IPS-NIHi11 (cell line): ENCODE measurements at places on chromosomes 4 and X.

- DNase-seq = no peak
These were observed 43.7 kb downstream of the EDNRA start for GRCh38 chr4:147524601-147525000.

GRCh38 chr4:101229116-101229515, 118.2 kb downstream of the PPP3CA start:
- no peak for DNase-seq

DNA sequence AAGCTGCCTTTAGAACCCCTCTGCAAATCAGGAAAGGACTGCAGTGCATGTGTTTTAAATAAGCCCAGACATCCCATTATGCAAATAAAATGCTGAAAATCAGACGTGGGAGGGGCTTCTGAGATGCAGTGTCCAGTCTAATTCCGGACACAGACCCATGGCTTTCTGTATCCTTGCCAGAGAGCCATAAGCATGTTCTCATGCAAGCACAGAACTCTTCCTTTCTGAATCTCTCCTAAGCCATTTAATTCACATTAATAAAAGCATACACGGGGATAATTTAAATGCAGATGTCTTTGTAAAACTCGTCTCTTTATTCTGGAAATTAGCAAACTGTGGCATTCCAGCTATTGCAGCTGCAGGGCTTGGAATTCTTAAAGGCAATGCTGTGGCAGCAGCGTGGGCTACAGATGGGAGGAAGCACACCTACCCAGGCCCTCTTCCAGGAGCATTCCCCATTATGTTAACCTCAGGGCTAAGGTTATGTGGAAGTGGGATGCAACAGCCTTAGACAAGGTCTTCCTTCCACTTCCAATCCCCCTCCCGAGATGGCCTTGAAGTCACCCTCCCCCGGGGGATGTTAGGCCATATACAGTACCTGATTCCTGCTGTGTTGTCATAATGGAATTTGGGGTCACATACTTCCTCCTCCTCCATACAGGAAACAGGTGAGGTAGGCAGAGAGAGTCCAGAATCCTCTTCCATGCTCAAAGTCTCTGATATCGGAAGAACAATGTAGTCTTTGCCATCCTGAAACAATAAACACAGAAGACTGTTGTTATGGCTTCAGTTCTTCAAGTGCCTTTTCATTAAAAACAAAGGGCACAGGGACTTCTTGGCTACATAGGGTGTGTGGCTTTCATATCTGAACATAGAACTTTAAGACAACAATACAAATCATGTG, 38.1 kb downstream of the KDR start:
- peak; percentile 11 for DNase-seq

DNA sequence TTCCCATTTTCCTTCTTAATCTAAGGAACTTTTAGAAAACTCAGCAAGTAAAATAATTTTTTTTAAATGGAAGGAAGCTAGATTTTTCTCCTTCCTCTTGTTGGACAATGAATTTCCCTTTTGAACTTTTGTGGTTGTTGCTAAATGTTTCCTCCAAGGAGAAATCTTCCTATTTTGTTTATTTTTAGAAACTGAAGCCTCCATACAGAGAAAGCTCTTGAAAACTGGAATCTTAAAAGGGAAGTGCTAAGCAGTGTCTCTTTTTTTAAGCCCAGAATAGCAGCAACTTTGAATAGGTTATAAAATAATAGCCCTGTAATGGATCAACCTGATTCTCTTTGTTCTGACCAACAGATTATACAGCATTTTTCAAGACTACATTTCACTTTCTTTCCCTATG, 15.1 kb upstream of the DCLK2 start:
- no peak for DNase-seq

DNA sequence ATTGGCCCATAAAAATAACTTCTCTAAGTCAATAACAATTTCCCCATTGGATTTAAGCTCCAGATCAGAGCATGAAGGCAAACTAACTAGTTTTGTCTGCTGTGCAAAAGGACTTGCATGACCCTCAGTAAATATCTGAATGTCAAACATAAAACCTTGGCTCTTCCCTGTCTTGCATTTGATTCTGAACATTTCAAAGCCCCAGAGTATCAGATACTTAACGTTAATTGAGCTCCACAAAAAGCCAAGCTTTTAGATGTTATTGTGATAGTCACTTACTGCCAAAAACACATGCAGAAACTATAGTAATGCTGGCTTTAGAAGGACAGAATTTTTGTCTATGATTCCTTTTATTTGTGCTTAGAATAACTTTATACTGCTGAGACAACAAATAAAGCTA, 664.2 kb downstream of the ADGRL3 start:
- DNase-seq = no peak

GRCh38 chr4:3413675-3414420, 27.9 kb upstream of the HGFAC start:
- DNase-seq = peak; percentile 6

- peak; percentile 72 for DNase-seq
These were observed at the start of gene SMS for GRCh38 chrX:21940356-21940829. SMS (plus strand) TSS chrX:21940709; CDS start chrX:21940825, 116 bp downstream.

DNA sequence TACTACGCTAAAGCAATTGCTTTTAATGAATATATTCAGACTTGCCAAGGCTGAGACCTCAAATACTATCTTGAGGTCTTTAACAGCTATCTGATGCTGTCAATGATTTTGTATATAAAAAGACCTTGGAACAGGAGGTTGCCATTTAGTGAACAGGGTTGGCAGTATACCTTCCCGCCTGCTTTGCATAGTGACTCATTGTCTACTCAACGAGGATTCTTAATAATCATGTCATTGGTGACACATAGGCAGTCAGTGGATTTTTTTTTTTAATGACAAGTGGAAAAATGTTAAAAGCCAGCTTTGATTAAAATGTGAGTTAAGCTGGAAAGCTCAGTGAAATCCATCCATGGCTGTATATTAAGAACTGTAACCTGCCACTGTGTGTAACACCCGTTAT, 164.0 kb downstream of the ASMT start:
- no peak for DNase-seq

- no peak for DNase-seq
These were observed 3.6 kb upstream of the BBS12 start for GRCh38 chr4:122728856-122729255.

DNA sequence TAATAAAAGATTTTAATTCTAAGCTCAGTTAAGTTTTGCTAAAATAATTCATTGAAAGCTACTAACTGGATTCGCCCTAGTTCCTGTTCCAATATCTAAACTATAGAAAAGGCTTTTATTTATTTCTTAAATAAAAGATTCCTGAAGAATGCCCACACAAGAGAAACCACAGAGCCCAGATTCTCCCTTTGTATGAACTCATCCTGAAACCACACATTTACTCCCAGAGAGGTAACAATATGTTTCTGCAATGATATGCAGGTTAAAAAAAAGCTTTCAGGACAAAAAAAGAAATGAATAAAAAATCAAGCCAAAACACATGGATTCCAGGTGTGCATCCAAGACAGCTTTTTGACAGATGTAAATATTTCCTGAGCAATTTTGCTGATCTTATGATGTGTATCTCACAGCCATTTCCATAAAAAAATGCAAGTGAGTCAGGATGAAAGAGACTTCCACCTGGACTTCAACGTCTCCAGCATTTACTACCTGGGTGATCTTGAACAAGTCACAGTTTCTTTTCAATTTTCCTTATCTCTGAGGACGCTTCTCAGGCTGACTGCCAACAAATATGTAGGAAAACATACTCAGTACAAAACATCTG, 234.4 kb upstream of the FAT1 start:
- DNase-seq = no peak

DNA sequence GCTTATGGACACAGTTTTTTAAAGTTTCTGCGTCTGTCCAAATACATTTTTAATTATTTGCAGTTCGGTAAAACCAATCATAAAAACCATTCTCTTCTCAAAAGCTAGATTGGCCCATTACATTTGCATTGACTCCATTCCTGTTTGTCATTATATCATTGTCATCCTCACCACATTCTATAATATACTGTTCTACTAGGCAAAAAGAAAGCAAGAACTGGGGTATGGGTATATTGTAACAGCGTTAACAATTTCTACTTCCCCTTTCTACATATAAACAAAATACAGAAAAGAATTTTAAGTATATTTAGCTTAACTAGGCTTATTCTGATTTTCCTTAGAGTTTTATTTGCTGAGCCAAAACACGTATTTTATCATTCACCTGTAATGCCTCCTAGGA, 91.8 kb downstream of the RAP1GDS1 start:
- DNase-seq = no peak

DNA sequence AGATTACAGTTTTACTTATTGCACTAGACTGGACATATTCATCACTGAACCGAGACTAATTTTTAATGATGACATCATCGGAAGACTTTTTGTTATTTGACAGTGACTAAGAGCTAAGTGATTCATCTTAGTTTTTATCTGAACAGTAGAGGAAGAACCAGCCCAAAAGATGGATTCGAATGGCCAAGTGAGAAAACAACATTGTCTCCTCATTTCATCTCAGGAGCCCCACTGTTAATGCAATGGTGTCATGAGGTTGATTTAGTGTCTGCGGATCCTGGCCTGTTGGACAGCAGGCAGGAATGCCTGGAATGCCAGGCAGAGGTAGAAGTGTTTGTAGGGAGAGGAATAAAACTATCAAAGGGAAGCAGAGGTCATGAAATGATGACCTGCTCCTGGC, 37.8 kb upstream of the HPF1 start:
- peak; percentile 14 for DNase-seq

GRCh38 chr4:114466299-114466698, 132.3 kb upstream of the UGT8 start:
- DNase-seq = no peak

DNA sequence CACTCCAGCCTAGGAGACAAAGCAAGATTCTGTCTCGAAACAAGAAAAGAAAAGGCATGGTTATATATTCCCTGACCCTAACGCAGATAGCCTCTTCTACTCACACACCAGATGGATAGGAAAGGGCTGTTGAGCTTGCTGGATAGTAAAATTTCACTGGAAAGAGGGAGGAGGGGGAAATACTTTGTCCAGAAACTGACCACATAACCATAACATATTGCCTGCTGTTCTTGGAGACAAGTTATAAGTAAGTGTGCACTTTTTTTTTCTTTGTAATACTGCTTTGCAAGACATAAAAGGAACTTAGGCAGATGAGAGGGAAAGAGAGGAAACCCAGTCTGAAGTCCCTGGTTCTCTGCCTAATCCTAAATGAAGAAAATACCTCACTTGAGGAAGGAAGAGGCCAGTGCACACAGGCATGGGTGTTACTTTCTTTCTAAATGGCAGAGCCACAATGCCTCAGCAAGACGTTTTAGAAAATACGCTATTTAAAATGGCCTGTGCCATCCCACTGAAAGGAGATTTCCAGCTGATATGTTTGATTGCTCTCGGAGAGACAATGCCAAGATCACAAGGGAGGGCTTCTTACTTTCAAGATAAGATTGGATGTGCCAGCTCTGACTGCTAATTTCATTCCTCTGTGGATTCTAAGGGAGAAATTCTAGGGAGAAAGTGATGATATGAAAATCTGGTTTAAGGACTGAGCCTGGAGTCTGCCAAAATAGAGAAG, 140.6 kb downstream of the DCTD start:
- DNase-seq = no peak
